NCI-H2227 treated with DMSO at 0.1 percent for 48 hours (cell line): ENCODE measurements at places on chromosomes 2 and 18.

DNA sequence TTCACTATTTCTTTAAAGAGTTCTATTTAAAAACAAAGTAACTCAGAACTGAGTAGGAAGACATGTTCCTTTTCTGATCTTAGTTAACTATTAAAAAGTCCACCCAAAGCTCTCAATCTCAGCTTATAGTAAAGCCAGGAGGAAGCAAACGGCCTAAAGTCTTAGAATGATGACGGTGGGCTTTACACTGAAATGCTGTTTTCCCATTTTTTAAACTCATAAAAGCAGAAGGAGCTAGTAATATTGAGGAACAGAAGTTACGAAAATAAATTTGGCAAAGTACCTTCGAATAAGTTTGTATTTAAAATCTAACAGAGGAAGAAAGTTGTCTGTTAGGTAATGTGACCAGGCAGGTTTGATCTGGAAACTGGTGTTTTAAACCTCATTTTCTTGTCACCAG, 111.1 kb downstream of the ZNF532 start:
- DNase-seq, result no peak

DNA sequence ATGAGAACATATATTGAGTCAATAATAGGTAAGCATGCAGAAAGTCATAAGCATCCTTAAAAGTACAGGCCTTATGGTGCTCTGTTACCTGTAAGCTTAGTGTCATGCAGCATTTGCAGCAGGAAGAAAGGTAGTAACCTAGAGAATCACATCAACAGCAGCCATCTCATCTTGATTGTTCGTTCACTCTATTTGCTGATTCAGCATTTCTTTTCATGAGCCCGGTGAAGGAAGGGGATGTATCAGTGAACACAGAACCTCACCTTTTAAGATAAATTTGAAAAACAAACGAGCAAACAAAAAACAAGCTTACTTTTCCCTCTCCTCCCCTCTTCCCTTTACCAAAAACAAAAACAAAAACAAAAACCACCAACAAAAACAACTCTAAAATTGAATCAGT, 89.9 kb downstream of the MIB1 start:
- no peak for DNase-seq

- DNase-seq, result no peak
Observed at GRCh38 chr2:1286929-1287328, 126.3 kb upstream of the TPO start.

DNA sequence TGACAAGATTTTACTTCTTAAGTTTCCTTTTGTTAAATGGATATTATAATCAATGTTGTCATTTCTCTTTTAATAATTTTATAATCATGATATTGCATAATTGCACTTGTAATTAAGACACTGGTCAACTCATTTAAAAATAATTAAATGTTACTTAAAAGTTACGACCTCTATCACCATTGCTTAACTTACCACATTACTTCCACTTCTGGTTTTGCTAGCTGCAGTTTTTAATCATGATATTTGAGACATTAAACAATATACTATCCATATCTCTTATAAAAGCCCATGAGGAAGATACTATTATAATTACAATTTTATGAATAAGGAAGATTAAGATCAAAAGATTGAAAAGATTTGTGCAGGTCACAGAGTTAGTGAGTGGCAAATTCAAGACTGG, 502.0 kb downstream of the RNF144A start:
- no peak for DNase-seq

DNA sequence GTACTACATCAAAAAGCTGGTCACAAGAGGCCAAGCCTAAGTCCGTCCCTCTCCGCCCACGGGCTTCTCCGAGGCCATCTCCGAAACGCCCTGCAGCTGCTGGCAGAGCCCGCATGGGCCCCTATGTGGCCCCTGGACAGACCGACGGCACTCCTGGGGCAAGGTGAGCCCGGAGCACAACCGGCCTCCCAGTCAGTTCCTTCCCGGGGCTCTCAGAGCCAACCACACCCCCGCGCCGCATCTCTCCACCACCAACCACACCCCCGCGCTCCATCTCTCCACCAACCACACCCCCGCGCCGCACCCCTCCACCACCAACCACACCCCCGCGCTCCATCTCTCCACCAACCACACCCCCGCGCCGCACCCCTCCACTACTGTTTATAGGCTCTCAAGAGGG, 93.5 kb downstream of the ZNF516 start:
- peak; percentile 52 for DNase-seq

DNA sequence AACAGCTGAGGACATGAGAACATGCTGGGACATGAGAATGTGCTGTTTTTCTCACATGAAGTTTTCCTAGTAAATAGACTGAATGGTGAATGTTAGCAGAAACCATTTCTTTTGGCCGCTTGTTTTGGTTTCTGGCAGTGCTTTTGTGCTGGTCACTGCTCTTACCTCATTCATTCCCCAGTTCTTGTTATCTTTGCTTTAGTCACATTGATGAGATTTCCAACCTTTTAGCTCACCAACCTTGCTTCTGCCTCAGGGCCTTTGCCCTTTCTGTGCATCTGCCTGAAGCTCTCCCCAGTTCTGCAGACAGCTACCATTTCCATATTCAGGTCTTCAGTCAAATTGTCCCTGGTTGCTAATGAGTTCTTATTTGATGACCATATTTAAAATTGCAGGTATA, 91.6 kb downstream of the PTPRM start:
- DNase-seq, result no peak

GRCh38 chr18:56488739-56489138, 149.7 kb downstream of the TXNL1 start:
- no peak for DNase-seq

DNA sequence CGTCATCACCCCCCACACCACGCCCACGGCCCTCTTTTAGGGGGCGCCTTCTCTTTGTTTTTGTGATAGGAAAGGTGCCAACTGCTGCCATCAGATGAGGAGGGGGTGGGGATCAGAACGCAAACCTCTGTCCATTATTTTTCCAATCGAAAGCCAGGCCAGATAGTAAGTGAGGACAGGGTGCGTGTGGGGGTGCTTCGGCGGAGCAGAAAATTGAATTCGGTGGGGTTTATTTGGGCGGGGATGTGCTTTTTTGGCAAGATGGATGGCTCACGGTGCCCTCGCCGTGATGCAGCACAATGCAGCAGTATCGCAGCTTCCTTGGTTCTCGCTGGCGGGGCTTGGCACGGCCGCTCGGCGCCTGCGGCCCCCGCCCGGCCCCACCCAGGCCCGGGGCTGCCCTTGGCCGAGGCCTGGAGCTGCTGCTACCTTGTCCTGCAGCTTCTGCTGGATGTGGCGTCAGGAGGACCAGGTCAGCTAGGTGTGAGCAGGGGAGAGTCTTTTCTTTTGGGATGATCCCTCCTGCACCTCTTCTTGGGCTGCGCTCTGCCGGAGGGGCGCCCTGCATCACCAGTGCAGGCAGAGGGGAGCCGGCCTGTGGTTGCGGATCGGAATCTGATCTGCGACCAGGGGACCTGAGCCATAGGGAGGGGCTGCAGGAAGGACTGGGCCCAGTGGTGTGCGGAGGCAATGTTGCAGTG, 1.3 kb downstream of the SPTBN1 start:
- DNase-seq, result peak; percentile 62

DNA sequence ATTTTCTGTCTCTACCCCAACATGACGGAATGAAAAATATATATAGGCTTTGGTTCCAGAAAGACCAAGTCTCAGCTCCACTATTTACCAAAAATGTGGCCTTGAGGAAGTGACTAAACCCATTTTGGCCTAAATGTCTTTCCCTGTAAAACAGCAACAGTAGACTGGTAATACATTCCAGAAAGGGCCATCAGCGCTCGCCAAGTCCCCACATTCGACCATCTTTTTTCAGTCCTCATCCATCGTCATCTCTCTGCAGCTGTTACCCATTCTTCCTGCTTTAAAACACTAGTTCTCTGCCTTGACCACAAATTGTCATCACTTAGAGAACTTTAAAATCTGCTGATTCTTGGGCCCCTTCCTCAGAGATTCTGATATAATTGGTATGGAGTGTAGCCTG, 183.8 kb upstream of the CTAGE1 start:
- DNase-seq, result no peak

GRCh38 chr2:212540341-212540740, 1.7 kb upstream of the ERBB4 start:
- no peak for DNase-seq

- DNase-seq, result no peak
Observed at GRCh38 chr18:12630136-12630535, 27.8 kb downstream of the SPIRE1 start.

GRCh38 chr2:96815326-96816126, 542 bp upstream of the CNNM3 start:
- DNase-seq, result peak; percentile 48

GRCh38 chr2:206610451-206610850, 31.8 kb upstream of the FAM237A start:
- no peak for DNase-seq

GRCh38 chr2:231218366-231218765, 19.9 kb downstream of the ARMC9 start:
- no peak for DNase-seq

DNA sequence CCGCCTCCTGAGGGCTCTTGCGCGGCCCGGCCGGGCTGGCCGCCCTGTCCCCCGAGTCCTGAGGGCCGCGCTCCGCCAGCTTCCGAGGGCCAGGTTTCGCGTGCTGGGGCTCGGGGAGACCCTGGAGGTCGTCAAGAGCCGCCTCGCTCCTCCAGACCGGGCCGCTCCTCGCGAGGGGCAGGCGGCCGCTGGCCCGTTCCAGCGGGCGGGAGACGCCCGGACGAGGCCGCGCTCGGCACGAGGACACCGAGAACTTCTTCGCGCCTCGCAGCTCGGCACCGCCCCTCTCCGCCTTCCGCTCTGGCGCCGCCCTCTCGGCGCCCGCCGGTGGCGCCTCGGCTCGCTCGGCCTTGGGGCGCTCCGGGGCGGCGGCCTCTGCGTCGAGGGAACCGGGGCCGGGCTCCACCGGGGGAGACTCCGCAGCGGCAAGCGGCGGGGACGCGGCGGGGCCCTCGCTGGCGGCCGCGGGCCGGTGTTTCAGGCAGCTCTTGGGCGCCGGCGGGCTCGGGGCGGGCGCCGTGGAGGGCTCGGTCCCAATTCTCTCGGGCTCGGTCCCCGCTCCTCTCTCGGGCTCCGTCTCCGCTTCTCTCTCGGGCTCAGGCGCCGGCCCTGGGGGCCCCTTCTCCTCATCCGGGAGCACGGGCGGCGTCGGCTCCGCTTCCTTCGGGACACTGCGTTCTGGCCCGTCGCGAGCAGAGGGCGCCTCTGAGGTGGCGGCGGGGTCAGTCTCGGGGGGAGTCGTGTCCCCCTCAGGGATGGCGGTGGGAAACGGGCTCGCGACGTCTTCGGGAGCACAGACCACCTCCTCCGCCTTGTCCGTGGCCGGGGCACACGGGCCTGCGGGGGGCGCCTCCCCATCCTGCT, 91.6 kb upstream of the MGAT4A start:
- DNase-seq, result no peak

DNA sequence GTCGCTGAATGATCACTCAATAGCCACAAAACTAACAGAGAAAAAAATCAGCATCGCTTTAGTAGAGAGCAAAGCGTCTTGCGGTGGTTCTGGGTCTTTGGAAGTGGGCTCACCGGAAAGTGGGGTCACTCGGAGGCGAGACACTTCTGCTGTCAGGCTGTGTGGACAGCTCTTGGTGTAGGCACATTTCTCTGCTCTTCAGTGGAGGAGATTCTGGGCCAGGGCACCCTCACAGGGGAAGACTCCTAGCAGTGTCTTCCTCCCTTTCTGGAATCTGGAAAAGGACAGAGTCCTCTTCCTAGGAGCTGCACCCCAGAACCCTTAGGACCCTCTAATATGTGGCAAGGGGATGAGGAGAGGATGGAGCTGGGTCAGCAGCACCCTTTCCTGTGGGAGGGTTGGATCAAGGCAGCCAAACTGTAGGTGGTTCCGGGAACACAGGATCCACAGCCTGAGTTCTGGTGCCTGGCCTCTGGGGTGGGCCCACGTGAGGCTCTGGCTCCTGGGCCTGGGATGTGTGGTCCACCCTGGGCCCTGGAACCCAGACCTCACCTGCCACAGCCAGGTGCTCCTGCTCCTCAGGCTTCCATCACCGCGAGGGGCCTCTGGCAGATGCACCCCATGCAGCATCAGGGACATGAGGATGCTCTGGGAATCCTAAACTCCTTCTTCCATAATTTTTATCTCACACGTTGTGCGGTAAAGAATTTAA, 25.1 kb downstream of the GPR35 start:
- DNase-seq, result no peak

- no peak for DNase-seq
Observed at GRCh38 chr2:200007306-200007705, 51.9 kb downstream of the MAIP1 start.

DNA sequence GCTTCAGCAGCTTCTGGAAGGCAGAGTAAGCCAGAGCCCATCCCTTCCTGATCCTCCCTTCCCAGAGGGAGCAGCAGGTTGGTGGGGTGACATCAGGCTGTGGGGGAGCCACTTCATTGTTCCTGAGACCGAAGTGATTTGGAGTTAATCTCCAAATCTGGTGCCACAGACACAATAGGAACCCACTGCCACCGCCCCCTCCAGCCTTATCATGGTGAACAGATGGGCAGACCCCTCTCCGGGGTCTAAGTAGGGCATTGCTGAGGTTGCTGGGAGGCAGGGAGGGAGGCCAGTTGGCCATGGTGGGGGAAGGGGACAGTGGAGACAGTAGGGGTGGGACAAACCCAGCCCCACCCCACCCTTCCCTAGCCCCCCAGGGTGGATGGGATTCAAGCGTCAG, 25.6 kb upstream of the SLC35F6 start:
- no peak for DNase-seq

GRCh38 chr2:32427672-32428610, 71.1 kb downstream of the BIRC6 start:
- DNase-seq, result peak; percentile 48

GRCh38 chr2:217412721-217413120, 552.9 kb upstream of the TNP1 start:
- DNase-seq, result no peak

GRCh38 chr2:142020368-142020767, 110.4 kb downstream of the LRP1B start:
- DNase-seq, result no peak

DNA sequence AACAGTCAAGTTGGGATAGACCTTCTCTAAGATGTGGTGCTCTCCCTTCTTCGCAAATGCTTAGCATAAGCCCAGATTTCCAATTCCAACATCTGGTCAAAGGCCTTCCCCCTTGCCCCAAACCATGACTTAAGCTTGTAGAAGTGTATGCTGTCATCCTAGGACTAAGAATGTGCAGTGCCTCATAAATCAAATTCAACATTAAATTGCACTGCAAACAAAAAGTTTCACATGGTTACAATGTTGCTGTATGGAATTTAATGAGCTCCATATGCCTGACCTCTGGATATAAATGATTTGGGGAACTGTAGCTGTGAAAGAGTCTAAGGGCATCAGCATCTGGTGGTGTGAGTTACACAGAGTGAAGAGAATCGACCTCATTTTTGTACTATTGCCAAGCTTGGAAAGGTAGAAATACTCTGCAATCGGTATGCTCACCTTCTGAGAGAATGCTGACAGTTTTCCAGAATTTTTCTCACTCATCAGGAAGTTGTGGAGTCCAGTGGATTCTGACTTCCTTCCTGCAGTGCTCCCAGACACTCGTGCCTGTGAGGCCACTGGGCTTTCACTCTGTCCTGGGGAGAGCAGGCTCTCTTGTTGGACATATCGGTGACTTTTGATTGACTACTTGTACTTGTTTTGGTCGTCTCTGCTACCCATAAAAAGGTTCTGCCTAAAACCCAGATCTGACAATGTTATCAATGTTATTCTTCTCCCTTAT, 40.6 kb downstream of the FASTKD2 start:
- no peak for DNase-seq
